ENCODE measurements at places on chromosomes 3 and 15.

- no peak for DNase-seq
These were observed 46.2 kb downstream of the C3orf38 start for GRCh38 chr3:88195951-88196434.

- DNase-seq: no peak
These were observed 2.9 kb downstream of the SEMA3F start for GRCh38 chr3:50157827-50158529.

DNA sequence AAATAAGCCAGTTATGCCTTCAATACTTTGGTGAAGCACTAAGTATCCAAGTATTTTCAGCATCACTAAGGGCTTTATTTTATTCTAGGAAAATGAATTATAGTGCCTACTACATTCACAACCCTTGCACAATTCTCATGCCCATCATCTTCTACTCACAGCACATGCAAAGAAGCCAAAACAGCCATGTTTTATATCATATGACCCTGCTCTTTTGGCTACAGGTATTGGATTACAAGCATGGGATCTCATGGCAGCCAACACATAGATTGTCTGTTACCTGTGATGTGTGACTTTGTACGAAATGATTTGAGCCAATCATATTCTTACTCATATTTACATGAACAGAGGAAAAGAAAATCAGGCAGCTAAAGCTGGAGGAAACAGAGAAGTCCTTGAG lies 38.6 kb downstream of the STT3B start:
- DNase-seq: no peak

DNA sequence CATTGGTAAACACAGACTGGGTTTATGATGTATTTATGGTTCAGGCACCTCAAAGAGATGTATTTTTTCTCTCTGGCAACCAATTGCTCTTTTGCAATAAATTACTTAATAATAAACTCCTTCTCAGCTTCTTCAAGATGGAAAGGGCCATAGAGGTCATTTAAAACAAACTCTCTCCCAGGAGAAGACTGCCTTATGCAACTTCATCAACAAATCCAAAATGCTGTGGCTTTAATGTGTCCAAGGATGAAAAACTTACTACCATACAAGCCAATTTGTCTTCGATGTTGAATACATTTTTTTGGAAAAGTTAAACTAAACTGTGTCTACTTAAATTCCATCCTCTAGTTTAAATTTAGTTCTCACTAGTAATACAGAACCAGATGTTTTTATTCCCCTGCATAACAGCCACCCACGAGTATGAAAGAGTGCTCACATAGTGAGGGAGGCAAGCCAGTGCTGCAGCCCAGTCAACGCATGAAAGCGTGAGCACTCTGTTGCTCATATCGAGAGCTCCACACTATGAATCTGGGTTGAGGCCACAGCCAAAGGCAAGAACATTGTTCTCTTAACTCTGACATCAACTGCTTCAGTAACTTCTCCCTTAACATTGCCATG lies 761.3 kb upstream of the GRM7 start:
- DNase-seq: no peak

GRCh38 chr3:53885239-53885638 lies 3.3 kb upstream of the ACTR8 start:
- no peak for DNase-seq

- DNase-seq: no peak
These were observed 103.1 kb downstream of the KLHL25 start for GRCh38 chr15:85691350-85692240.

All from T-cell (primary cell).